HCT116 (cell line): ENCODE measurements at places on chromosomes 6 and 20. TPM values are rescaled to one million over a fixed set of nuclear protein-coding genes. Genes with fewer than 3 reads are reported as not detected.

The FILIP1 gene
- total RNA-seq: 0.05 TPM

DNA sequence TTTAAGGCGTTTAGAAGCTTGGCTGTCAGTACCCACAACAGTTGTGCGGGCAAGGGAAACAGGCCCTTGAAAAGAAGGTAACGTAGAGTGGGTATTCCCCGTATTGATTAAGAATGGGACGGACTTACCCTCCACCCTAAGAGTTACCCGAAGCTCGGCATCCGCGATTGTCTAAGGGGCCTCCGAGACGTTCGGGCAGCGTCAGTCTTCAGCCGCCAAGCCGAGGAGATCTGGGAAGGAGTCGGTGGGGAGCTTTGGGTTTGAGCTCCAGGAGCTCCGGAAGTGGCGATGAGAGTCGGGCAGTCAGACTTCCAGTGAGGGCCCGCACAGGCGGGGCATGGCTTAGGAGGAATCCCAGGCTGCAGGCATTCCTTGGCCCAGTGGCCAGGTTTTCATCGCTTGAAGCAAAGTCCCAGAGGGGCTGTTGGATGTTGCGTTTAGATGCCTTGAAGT, 748.2 kb upstream of the ADGRB3 start:
- no peaks in the 10 kb centered on the region for H3K27me3 ChIP-seq
- H3K4me3 ChIP-seq: no peak overlapping the region
- no peaks in the 10 kb centered on the region for H3K4me1 ChIP-seq
- no peak overlapping the region for H3K27ac ChIP-seq
- no peaks in the 10 kb centered on the region for H3K36me3 ChIP-seq

- no peak overlapping the region for H3K27ac ChIP-seq
- H3K36me3 ChIP-seq: no peaks in the 10 kb centered on the region
- no peaks in the 10 kb centered on the region for H3K4me1 ChIP-seq
- peaks cover 11% of the 10 kb centered on the region for H3K27me3 ChIP-seq
- DNase-seq: no peak
- no peak overlapping the region for H3K4me3 ChIP-seq
Observed at GRCh38 chr20:20085071-20085470, 32.7 kb downstream of the CFAP61 start.

DNA sequence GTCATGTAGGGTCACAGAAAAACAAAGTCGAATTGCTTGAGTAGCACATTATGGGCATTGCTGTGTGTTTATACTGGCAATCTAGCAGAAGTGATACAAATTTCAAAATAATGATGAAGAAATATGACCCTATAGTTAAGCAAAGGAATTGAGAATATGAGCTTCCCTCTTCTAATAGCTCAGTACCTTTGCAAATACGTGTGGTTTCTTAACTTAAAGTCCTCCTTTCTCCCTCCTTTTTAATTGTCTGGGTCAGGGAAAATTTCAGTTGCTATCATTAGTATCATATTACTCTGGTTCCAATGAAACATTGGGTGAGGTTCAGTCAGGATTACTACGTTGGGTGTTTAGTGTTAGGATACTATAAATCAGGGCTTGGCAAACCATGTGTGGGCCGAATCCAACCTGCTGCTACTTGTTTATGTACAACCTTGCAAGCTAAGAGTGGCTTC, 166.8 kb upstream of the CARMIL1 start:
- H3K4me3 ChIP-seq: no peak overlapping the region
- no peak overlapping the region for H3K27ac ChIP-seq
- H3K36me3 ChIP-seq: no peaks in the 10 kb centered on the region
- no peak for DNase-seq
- H3K4me1 ChIP-seq: no peaks in the 10 kb centered on the region
